ENCODE measurements at places on chromosomes 7 and 10.

DNA sequence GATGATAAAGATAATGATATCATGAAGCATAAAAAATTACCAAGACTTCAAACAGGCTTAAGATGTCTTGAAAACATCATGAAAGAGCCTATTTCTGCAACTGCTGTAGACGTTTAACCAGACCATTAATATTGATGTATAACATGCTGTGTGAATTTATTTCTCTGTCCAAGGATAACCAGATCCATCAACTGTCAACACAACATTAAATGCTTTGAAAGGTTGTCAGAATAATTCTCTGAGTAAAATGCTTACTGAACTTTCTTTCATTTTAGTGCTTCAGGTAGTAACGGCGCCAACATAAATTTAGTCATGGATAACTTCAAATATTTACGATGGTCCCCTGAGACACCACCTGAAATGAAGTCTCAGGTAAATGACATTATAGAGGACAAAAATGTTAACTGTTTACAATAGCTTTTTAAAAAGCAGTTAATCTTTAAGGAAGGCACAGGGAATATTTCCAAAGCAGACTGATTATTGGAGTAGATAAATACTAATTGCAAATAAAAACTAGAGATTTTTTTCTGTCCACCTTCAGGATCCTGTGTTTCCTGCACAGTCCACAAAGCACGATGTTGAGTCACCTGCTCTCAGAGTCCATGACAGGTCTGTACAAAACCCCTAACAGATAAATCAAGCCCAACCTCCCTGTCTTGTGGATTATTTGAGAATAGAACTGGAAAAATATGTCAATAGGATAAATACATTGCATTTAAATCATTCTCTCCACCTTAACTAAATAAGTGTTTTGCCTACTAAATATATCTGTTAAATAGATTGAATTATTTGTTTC lies 1213.2 kb downstream of the XPNPEP1 start:
- DNase-seq, result no peak

- DNase-seq, result no peak
Observed at GRCh38 chr10:12927896-12928295, 73.6 kb downstream of the CCDC3 start.

- no peak for DNase-seq
Observed at GRCh38 chr10:73937333-73938043, 26.6 kb downstream of the PLAU start.

DNA sequence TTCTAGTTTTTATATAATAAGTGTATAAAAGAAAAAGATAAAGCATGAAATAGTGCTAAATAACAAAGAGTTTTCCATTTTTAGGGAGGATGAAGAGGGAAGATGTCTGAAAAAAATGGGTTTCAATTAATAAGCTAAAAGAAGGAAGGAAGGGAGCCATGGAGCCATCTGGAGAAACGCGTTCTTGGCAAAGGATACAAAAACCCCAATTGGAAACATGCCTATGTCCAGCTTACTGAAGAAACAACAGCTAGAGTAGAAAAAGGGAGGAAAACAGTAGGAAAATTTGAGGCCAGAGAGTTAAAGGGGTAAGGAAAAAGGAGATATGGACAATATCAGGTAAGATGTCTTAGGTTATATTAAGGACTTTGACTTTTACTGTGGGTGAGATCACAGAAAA lies 416.2 kb upstream of the GHITM start:
- DNase-seq, result no peak

DNA sequence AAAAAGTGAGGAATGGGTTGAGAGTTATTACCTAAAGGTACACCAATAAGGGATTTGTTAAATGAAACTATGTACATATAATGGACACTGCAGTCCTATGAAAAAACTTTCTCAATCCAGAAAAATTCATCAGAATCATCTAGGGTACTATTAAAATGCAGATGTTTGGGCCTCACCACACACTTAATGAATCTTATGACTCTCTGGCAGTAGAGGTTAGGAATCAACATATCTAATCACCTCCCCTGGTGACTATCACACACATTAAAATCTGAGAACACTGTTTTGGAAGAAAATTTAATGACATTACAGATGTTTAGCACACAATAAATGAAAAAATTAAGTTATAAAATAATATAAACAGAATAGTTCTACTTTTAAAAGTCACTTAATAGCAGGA lies 32.1 kb downstream of the BAZ1B start:
- no peak for DNase-seq

DNA sequence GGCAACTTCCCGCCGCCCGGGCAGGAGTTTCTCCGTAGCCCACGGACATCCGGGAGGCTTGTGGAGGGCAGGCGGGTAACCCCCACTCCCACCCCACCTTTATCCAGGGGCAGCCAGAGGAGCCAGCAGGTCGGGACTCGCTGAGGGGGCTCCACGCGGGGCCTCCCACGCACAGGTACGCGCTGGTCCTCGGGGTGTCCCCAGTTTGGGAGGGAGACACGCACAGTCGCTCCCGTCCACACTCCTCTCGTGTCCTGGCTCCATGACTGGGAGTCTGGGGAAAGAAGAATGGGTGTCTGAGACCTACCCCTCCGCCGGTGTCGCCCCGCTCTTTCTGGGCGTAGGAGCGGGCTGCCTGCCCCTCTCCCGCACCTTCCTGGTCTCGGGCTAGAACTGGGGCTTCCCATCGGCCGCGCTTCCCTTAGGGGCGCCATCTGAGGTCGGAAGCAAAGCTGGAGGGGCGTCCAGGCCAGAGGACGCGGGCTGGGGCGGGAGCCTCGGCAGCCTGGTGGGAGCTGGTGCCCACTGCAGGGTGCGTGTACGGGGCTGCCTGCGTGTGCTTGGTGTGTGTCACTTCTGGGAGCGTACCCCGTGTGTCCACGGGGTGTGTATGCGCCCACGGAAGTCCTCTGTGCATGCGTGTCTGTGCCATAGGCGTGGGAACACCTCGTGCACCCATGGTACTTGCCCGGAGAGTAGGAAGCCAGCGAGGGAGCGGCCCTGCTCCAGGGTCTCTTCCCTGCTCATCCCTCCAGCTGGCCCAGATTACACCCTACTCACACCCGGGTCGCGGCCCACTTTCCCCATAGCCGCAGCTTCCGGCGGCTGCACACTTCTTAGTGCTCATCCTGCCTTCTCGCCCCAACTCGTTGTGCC lies 73.0 kb upstream of the LEP start:
- DNase-seq, result peak; percentile 16

DNA sequence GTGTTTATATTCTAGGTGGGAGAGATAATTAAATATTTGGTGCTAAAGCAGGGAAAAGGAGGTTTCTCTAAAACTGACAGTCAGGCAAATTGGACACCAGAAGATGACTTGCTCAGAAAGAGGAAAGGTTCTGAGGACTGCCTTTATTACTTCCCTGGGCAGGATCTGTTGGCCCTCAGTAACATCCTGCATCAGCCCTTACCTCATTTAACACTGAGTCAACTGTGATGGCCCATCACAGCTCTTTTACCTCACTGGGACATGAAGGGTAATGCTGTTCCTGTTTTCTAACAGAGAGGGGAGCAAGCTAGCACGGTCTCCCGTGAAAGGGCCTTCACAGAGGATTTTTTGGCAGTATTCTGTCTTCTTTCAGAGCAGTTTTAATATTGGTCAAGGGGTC lies 12.0 kb downstream of the PPP1R17 start:
- no peak for DNase-seq

GRCh38 chr7:36045326-36045725 lies 107.7 kb upstream of the EEPD1 start:
- no peak for DNase-seq

- DNase-seq, result no peak
Observed at GRCh38 chr7:97167176-97167575, 49.7 kb downstream of the SDHAF3 start.

DNA sequence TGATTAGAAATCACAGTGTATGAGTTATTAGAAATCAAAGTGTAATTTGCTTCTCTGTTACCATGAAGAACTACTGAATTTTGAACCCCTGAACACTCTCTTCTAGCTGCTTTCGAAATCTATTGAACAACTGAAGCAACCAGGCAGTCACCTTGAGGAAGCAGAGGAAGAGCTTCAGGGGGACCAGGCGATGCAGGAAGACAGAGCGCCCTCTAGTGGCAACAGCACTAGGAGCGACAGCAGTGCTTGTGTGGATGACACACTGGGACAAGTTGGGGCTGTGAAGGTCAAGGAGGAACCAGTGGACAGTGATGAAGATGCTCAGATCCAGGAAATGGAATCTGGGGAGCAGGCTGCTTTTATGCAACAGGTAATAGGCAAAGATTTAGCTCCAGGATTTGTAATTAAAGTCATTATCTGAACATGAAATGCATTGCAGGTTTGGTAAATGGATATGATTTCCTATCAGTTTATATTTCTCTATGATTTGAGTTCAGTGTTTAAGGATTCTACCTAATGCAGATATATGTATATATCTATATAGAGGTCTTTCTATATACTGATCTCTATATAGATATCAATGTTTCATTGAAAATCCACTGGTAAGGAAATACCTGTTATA lies 170.7 kb downstream of the HDAC9 start:
- peak; percentile 83 for DNase-seq

- DNase-seq, result no peak
Observed at GRCh38 chr7:142908921-142909890, 23.7 kb upstream of the TRPV6 start.

DNA sequence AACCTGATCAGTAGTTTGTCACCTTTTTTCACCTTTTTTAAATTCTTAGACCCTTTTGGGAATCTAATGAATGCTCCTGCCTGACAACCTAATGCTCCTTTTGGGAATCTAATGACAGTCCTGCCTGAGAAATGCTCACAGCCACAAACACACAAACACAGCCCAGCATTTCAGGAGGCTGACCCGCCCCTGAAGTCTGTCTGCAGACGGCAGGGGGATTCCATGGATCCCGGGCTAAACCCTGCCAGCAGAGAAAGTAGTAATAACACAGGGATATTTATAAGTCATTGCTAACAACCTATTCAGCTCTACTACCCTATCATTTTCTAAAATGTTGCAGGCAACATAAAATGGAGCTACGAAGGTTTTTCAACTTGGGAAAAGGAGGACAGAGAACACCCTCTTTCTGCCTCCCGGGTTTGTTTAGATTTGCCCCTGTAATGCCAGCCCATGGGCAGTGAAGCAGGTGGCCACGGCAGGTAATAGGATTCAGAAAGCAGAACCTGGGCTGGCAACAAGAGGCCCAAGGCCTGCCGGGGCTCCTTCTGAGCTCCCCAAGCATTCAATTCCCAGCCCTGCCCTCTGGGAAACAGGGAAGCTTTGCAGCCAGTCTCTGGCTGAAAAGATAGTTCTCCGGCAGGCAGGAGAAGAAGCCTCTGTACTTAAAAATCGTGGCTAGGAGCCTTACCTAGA lies 65.2 kb downstream of the CREB3L2 start:
- DNase-seq, result no peak

GRCh38 chr10:130146042-130146441 lies 9.9 kb downstream of the GLRX3 start:
- no peak for DNase-seq

GRCh38 chr10:44068716-44069482 lies 316.0 kb downstream of the CXCL12 start:
- DNase-seq, result no peak

DNA sequence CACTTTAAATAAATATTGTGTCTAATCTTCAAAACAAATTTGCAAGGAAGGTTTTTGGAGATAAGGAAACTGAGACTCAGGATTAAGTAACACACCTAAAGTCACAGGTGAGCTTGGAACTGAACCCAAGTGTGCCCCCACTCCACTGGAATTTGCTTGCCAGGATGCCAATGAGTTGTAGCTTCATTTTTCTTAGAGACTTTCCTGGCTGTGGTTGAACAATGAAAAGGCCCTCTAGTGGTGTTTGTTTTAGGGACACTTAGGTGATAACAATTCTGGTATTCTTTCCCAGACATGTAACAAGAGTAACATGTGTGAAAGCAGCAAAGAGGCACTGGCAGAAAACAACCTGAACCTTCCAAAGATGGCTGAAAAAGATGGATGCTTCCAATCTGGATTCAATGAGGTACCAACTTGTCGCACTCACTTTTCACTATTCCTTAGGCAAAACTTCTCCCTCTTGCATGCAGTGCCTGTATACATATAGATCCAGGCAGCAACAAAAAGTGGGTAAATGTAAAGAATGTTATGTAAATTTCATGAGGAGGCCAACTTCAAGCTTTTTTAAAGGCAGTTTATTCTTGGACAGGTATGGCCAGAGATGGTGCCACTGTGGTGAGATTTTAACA lies 1.5 kb downstream of the IL6 start:
- DNase-seq, result no peak

- no peak for DNase-seq
Observed at GRCh38 chr10:12444981-12445700, 95.8 kb downstream of the CAMK1D start.

DNA sequence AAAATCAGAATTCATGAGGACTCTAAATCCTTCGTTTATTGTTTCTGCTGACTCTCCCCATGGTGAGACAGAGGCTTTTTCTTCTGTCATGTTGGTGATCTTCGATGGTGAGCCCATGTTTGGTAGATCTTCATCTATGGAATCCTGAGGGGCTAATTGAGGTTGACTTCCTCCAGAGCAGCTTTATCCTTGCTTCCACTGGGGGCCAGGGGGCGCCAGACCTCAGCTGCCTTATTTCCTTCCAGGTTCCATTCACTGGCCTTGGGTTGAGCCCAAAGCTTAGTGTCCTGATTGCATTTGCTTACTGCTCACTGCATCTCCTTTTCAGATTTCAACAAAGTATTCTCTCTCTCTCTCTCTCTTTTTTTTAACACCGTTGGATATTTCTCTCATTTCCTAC lies 80.7 kb downstream of the GCC1 start:
- peak; percentile 23 for DNase-seq

DNA sequence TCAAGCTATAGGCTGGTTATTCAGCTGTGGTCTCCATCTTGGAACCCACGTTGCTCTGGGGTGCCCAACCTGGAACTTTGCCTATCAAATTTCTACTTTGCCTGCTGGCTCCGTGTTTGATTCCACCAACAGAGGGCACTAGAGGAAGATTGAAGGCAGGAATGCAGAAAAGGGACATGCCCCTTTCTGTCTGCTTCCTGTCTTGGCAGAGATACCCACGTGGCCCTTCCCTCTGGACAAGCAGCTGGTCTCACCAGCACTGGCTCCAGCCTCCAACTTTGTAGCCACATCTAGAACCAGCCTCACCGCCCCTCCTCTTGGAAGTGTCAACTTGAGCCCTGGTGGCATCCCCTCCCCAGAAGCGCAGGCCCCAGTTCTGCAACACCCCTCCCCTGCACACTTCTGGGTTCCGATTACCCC lies 52.1 kb upstream of the ZNF438 start:
- DNase-seq, result peak; percentile 35

- DNase-seq, result peak; percentile 31
Observed at GRCh38 chr10:3750006-3750816, 34.8 kb downstream of the KLF6 start.

DNA sequence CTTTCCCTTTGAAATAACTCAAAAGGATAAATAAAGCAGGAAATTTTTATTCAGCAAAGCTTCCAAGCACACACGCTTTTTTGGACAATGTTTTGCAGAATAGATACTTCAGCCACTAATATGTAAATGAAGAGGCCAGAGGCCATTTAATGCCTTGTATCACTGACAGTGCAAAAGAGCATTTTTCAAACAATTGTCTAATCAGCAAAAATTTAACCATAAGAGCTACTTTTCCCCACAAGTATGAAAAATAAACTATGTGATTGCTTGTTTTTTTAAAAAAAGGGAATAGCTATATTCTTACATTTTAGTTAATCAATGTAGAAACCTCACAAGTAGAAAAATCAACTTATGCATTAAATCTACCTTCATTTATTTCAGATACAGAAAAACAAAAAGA lies 99.7 kb downstream of the COL28A1 start:
- no peak for DNase-seq

- no peak for DNase-seq
Observed at GRCh38 chr7:25349283-25350017, 121.2 kb upstream of the NPVF start.

- no peak for DNase-seq
Observed at GRCh38 chr10:6386346-6386745, 183.6 kb downstream of the PFKFB3 start.

Measured in nephron progenitor cell (in vitro differentiated cells).